Activated naive CD4-positive, alpha-beta T cell (primary cell): ENCODE measurements at places on chromosomes 6 and 20.

- no peak for DNase-seq
Observed at GRCh38 chr6:55388211-55388610, 60.9 kb downstream of the GFRAL start.

DNA sequence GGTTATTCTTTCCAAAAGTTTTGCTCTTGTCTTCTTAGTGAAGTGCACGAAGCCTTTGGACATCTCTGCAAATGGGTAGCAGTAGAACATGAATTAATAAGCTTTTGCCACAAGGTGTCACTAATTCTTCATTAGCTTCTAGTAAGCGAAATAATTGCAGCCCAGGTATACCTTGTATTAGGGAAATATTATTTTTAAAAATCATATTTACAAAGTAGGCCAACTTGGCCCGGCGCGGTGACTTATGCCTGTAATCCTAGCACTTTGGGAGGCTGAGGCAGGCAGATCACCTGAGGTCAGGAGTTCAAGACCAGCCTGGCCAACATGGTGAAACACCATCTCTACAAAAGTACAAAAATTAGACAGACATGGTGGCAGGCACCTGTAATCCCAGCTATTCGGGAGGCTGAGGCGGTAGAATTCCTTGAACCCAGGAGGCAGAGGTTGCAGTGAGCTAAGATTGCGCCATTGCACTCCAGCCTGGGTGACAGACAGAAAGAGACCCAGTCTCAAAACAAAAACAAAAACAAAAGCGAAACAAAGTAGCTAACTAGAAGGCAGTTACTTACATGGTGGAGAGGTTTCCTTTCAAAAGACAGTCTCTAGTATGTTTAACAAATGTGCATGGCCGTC, 8.8 kb upstream of the RSPH3 start:
- no peak for DNase-seq

DNA sequence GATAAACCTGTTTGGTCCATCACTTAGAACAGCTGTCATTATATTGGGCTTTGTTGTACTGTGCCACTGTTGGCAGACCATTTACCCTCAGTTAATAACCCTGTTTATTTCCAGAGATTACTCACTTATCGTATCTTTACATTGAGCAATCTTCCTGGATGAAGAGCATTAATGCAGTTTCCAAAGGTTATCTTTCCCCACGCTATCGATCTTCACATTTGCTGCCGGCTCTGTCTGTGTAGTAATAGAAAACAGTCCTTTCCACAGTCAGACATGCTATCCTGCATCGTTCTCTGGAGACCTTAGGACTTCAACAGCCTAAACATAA, 27.4 kb downstream of the GHRH start:
- no peak for DNase-seq

DNA sequence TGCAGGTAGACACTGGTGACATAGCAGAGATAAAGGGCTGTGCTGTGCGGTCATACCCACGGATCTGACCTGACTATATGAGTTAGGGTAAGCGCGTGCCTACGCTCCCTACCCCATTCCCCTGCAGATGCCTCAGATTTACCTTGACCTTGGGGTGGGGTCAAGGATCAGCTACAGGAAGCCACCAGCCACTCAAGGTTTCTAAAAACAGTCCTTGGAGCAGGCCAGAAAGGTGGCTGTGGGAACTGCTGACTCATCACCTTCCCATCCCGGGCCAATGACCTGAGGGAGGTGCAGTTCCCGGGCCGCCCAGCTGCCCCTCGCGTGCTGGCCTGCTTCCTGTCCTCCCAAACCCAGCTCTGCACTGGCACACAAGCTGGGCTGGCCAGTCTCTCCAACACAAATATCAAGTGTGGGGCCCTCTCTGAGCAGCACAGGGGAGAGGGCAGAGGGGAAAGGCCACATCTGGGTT, 23.0 kb downstream of the KCNK5 start:
- DNase-seq: no peak

DNA sequence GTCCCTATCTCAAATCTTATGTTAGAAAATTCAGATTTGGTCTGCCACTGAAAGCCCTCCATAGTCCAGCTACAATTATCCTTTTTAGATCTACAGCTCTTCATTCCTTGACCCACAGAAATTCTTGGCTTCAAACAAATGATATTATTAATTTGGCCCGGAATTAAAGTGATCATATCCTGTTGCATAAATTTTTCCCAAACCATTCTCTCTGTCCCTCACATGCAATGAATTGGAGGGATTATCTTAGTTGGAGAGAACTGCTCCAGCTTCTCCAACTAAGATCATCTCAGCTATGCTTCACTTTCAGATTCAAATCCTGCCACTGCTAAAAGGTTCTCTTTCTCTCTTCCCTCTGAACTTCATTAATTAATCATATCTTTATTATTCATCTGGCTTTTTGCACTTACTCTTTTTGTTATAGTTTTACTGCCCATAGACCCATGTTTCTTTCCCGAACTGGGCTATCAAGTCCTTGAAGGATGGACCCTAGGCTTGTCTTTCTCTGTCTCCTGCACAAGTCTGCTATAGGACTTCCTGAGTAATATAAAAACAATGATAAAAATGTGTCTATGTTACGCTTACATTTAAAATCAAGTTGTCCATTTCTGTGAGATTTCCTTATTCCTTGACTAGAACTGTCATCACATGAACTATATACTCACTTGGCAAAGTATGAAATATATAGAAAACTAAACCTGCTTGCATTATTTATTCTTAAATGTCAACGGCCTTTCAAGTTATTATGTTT, 493.9 kb upstream of the MARCKS start:
- DNase-seq: no peak

DNA sequence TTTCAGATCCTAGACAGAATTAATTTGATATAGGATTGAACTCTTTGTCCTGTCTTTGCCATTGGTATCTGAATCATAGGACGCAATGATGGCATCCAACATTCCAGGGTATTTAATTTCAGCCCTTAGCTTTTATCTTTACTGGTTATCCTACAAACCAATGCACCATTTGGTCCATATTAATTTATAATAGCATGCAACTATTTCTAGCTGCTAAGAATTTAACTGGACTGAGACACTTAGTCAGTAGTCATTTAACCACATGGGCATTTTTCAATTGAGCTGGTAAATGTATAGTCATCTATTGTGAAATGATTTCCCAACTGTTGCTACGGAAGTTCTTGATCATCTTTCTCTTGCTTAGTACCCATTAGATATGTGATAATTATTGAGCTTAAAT, 141.1 kb downstream of the CD164 start:
- no peak for DNase-seq

DNA sequence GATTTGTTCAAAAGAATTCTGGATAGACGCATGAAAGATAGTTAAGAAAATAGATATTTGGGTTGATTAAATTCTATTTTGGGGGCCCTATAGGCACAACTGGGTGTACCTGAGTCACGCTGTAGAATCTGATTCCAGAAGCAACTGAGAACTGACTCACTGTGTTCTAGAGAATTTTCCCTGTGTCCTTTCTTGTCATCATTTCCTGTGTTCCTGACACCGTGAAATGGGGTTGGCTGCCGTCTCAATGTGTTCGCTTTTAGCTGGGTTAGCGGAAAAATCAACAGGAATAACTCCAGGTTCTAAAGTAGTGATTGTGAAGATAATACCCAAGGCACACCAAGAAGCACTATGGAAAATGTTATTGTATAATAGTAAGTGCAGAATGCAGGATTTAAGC, 5.0 kb downstream of the GCNT2 start:
- no peak for DNase-seq

DNA sequence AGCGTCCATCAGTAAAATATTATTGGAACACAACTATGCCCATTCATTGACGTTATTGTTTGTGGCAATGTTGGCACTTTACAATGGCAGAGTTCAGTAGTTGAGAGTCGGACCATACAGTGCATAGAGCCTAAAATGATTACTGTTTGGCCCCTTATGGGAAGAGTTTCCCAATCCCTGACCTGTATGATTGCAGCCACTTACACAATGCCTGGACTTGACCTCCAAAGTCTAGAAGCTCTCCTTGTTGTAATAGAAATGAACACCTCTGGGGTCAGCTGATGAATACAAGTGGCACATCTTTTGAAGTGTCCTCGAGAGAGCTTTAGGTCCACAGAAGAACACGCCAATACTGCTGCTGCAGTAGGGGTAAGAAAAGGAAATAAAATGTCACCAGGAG, 59.0 kb downstream of the NOX3 start:
- DNase-seq: no peak
